ENCODE measurements at places on chromosomes 11 and 22.

GRCh38 chr22:37077802-37078448, 26.4 kb downstream of the KCTD17 start:
- peak; percentile 88 for DNase-seq

DNA sequence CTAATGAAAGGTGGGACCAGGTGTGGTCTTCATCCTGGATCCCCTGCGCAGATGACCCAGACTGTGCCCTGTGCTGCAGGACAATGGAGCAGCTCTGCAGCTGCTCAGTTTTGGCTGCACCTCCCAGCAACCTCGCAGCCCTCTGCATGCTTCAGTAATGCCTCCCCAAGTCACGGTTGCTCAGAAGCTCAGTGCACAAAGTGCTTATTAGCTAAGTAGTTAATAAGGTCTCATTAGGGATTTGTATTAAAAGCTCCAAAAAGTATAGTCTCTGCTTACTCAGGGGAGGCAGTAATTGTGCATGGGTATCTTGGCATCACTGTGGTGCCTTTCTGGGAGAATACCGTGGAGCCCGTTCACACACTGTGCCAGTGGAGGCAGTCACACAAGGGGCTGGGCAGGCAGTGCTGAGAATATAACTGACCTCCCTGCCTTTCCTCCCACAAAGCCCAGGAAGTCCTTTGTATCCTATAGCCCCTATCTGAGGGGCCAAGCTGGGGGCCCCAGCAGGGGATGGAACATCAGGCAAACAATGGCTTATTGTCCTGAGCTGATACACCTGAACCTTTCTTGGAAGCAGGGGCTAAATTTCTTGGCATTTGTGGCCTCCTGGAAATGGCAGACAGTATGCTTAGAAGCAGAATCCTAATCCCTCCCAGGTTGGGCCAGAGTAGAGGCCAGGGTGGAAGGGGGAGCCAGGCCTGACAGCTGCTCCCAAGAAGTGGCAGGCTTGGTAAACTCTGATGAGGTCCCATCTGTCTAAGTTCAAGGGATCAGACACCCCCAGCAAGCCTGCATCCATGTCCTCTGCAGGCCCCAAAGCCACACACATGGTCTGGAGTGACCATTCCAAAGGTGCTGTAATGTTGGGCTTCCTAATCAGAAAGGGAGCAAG, 125.5 kb upstream of the PARVA start:
- no peak for DNase-seq

DNA sequence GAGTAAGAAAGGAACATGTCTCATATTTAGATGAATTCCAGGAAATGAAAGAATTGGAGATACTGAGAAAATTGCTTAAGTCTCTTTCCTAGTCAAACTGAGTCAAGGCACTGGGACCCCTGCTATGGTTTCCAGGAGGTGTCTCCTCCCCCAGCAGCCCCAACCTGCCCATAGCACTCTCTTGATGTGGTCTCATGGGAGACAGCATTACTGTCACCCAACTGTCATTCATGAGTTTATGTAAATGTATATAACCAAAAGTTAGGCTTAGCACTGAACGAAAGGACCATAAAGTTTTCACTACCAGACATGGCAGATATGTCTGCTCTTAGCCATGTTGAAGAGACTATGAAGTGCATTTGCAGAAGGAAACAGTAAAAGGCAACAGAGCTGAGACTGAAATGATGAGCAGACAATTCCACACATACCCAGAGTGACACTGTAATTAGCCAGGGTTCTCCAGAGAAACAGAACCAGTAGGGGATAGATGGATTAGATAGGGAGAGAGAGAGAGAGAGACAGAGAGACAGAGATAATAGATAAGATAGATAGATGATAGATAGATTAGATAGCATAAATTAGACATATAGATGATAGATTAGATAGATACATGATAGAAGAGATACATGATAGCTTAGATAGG, 328.1 kb downstream of the BRD1 start:
- DNase-seq: no peak

DNA sequence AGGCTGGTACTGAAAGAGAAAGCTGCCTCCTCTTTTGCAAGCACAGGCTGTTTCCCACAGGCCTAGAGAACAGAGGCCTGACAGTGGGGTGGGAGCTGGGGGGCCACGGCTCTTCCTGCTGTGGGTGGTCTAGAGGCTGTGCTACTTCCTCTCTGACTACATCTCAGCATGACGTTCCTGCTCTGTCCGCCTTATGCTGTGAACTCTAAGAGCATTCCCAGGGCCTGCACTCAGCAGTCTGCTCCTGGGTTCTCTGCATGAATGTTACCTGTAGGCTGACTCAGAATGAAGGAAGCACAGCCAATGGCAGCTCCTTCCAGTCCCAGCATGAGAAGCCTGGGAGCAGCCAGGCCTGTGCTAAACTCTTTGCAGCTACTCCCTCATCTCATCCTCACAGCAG, 534.3 kb downstream of the NTM start:
- no peak for DNase-seq

DNA sequence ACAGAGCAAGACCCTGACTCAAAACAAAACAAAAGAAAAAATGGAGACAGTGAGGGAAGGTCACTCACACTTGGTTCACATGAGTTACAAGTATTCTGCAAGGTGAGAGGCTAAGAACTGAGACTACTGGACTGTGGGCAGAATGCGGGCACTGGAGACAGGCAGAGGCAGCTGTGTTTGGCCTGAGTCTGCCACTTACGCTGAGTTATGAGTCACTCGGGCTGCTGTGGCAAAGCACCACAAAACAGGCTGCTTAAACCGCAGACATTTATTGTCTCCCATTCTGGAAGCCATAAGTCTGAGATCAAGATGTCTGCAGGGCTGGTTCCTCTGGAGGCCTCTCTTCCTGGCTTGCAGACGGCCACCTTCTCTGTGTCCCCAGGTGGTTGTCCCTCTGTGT, 122.8 kb downstream of the SHANK2 start:
- no peak for DNase-seq

GRCh38 chr11:15640318-15640717, 525.6 kb downstream of the INSC start:
- no peak for DNase-seq

DNA sequence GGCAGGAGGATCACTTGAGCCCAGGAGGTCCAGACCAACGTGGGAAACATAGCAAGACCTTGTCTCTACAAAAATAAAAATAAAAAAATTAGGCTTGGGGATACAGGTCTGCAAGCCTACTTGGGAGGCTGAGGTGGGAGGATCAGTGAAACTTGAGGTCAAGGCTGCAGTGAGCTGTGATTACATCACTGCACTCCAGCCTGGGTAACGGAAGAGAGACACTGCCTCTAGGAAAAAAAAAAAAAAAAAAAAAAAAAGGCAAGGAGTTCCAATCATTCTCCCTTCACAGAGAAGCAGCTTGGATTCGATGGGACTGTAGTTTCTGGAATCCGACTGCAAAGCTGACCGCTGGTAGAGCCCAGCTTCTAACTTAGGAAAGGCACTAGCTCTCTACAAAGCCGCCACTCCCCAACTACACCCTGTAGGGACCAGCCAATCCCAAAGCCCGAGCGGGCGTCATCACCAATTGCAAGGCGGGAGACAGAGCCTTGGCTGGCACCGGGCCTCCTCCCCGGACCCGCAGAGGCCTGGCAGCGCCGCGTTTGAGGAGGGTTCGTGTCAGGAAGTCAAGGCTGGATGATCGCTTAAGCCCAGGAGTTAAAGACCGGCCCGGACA, 716 bp upstream of the DDB2 start:
- DNase-seq: peak; percentile 78

All from activated CD8-positive, alpha-beta memory T cell treated with anti-CD3 and anti-CD28 coated beads, Interleukin-2, amount 50 U/mL, for 4 hours (primary cell).